ENCODE measurements at places on chromosomes 13 and 19.

- DNase-seq, result no peak
Observed at GRCh38 chr19:50741179-50741933, 18.2 kb downstream of the CLEC11A start.

DNA sequence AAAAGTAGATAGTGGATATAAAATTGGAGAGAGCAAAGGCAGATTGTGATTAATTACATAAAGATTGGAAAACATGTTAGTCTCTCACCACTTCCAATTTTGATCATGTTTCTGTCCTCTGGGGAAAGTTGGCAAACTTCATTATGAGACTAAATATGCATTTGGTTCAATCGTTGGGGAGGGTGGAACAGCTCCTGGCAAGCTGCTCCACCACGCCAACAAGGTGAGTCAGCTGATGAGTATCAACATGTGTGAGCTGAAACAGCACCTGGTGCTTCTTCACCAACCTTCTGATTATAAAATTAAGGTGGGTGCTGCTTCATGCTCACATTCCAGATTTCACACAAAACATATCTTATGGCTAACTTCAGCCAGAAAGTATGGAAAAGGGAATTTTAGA lies 1784.6 kb downstream of the SLITRK5 start:
- DNase-seq, result no peak

DNA sequence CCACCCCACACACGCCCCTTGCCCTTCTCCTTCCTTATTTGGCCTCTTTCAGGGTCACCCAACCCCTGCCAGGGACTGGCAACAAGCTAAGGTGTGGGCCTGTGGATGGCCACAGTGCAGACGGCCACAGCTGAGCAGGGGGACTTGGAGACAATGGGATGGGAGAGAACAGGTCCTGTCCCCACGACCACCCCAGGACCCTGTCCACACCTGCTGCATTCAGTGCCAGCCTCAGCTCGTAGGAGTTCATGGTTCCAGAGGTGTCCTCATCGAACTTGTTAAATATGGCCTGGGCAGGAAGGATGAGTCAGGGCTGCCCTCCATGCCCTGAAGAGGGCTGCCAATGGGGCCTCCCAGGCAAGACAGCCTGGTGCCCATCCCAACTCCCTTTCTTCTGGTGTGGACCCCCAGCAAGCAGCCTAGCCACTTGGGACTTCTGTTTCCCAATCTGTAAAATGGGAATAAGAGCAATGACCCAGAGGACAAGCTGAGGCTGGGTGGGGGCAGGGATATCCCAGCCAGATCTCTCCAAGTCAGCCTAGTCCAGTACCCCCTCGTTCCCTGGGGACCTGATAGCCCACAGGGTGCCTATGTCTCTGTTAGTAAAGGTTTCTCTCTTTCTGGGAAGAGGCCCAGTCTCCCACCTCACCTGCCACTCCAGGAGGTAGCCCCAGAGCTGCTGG lies 10.6 kb downstream of the CAPN12 start:
- no peak for DNase-seq

DNA sequence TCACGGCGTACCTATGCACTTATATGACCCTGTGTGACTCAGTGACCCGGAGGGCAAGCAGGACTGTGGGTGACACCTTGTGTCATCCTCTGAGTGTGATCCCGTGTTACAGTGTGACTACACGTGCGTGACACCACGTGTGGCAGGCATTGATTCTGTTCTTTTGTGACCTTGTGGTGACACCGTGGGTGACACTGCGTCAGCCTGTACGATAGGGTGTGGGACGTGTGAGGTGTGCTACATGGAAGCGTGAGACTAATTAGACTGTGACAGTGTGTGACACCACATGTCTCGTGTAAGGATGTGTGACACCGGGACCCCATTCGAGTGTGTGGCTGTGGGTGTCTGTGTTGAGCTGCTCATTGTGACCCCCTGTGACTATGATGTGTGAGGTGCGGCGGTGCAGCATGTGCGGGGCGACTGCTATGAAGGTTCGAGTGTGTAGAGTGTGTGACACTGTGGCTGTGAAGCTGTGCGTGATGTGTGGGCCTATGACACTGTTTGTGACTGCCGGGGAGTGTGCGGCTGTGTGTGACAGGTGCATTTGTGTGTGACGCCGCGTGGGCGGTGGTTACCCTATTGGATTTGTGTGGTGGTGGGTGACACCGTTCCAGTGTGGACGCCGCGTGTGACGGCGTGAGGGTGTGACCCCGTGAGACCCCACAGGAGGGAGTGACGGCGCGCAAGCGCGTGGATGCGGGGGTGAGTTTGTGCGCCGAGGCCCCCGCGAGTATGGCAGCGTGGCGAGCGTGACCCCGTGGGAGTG lies 399 bp upstream of the SPTBN4 start:
- peak; percentile 67 for DNase-seq

- no peak for DNase-seq
Observed at GRCh38 chr19:44609219-44609618, 4.1 kb upstream of the IGSF23 start.

GRCh38 chr13:108193806-108194205 lies 21.5 kb downstream of the LIG4 start:
- no peak for DNase-seq

DNA sequence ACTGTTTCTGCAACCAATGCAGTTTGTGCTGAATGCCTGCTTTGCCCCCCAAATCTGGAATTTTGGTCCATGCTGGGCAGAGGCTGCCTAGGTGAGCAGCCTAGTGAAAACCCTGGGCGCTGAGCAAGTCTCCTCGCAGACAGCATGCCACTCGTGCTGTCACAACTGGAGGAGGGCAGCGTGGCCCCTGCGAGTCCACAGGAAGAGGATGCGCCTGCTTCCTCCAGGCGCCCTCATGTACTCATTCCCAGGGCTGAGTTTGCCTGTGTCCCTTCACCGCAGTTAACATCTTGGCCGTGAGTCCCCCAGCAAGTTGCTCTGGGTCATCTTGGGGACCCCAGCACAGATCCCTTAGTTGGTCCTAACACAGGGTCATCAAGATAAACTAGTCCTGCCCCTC lies 26.2 kb upstream of the TMEM160 start:
- no peak for DNase-seq

DNA sequence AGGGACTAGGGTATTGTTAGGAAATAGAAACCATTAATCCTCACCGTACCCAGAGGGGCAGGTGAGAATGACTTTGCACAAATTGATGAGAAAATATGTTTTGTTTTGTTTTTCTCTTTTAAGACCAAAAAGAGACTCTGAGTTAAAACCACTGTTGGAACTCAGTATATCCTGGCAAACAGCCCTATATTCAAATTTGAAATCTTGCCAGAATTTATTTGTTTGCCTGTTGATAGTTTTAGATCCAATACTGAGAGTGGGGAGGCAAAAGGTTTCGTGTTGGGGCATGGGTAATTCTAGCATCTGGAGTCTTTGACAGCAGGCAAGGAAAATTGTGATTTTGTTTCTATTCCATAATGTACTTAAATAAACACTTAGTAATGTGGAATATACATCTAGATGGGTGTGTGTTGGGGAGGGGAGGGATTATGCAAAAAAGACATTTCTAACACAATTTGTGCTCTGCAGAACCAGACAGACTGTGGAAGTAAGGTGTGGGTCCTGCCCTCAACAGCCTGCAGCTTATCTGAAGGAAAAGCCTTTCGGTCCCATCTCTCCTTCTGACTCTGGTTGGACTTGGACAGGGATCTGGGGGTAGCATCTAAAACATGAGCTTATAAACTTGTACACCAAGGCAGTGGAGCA lies 190.7 kb downstream of the OXGR1 start:
- no peak for DNase-seq

DNA sequence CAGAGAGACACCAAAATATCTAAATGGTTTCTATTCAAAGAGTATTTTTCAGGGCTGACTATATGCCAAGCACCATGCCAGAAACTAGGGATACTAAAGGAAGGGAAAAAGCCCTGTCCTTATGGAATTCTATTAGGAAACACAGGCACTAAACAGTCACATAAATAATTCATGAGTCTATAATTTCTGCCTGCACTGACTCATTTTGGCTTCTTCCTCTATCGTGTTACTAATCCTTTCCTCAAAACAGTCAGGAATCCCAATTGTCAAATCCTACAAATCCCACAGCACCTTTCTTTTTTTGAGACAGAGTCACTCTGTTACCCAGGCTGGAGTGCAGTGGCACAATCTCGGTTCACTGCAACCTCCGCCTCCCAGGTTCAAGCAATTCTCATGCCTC lies 29.2 kb downstream of the XPO4 start:
- DNase-seq, result no peak
